SW480 (cell line): ENCODE measurements at places on chromosomes 16 and 17.

GRCh38 chr17:82305727-82306300, 11.6 kb downstream of the CD7 start:
- no peak for DNase-seq

DNA sequence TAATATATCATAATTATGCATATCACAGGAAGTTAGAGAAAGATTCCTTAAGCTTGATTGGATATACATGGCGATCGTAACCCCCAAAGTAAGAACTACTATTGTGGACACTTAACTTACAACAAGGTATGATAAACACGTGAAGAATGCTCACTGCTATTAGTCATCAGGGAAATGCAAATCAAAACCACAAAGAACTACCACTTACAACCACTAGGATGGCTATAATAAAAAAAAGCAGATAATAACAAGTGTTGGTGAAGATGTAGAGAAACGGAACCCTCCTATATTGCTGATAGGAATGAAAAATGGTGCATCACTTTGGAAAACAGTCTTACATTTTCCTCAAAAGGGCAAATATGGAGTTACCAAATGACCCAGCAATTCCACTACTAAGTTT, 265.9 kb downstream of the SLC39A11 start:
- DNase-seq: peak; percentile 37

GRCh38 chr17:77182205-77183172, 41.7 kb downstream of the SEC14L1 start:
- DNase-seq: no peak

- no peak for DNase-seq
These were observed 30.9 kb upstream of the ABCA3 start for GRCh38 chr16:2371421-2371820.

DNA sequence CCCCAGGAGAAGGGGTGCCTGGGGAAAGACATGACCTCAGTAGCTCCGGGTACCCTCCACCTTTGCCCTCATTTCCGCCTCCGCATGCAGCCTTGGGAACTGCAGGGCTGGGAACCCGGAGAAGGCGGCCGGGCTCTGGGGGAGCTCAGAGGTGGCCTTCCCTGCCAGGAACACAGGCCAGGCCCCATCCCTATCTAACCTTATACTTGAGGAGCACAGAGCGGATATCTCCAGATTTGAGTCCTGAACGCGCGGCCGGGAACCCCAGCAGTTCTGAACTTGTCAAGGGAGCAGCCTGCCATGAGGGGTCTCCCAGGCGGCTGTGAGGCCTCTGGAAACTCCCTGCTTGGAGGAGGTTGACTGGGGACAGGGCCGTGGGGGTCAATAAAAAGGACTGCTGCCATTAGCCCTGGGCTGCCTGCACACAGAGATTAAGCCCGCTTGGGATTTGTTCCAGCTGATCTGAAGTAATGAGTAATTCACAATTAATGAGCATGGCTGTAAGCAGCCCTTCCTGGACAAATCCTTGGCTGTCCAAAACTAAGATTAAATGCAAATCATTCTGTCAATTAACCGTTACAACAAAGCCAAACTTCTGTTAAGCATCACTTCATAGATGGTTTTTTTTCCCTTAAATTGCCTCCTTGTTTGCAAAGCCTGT, 26.3 kb upstream of the METRNL start:
- no peak for DNase-seq
